ENCODE measurements at places on chromosomes 3 and 15.

GRCh38 chr3:95210878-95211277 is 1148.0 kb downstream of the NSUN3 start:
- DNase-seq, result no peak

DNA sequence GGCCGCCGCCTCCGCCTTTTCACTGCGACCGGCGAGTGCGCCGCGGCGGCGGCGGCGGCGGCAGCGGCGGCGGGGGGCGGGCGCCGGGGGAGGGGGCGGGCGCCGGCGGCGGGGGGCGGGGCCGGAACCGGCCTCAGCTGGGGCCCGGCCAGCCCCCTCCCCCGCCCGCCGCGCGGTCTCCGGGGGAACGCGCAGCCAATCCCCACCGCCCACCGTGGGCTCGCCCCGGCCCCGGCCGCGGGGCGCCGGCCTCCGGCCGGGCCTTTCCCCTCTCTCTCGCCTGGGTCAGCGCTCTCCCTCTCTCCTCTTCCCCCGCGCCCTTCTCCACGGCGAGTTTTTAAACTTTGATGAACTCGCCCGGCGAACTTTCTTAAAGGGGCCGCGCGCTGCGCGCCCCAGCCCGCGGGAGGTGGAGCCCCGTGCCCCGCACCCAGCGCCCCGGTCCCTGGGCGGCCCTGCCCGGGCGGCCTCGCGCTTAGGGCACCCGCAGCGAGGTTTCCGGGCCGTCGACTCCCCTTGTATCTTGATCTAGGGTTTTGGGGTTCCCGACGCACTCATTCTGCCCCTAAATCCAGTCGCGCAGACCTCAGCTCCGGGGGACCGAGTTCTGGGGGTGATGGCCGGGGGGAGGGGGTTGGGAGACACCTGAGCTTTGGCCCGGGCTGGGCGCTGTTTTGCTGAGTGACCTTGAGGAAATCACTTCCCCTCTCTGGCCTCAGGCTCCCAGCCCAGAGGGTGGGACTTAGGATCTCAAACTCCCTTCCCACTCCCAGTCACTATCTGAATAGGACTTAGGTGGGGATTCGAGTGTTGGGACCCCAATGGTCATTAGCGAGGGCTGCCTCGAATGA is at the start of gene RBPMS2:
TSS of gene RBPMS2 (minus strand) at position 39 of the 851 bp plus-strand sequence. CDS start 270 bp downstream, outside the sequence.
- DNase-seq, result no peak

DNA sequence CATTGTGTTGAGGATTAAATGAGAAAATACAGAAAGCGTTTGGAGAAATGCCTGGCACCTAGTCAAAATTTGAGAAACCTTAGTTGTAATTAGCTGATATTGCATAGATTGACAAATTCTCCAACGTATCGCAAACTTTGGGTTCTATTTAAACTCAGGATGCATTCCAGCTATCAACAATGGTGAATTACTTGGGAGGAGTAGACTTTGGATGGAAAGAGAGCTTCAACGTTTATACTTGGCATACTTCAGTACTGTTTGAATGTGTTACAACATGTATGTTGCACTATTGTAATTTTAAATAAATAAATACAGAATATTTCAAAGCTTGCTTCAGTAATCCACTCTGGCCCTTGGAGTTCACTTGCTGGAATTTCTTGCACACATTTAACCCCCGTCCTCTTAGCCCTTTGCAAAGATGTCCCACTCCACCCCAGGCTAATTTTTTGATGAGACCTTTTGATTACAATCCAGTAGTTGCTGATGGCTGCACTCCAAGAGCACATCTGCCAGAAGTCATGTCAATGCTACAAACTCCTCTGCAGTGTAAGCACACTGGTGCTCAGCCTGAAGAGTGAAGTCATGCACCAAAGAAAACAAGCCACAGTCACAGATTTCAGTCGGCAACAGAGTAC is 4.7 kb upstream of the DIS3L start:
- DNase-seq, result no peak

DNA sequence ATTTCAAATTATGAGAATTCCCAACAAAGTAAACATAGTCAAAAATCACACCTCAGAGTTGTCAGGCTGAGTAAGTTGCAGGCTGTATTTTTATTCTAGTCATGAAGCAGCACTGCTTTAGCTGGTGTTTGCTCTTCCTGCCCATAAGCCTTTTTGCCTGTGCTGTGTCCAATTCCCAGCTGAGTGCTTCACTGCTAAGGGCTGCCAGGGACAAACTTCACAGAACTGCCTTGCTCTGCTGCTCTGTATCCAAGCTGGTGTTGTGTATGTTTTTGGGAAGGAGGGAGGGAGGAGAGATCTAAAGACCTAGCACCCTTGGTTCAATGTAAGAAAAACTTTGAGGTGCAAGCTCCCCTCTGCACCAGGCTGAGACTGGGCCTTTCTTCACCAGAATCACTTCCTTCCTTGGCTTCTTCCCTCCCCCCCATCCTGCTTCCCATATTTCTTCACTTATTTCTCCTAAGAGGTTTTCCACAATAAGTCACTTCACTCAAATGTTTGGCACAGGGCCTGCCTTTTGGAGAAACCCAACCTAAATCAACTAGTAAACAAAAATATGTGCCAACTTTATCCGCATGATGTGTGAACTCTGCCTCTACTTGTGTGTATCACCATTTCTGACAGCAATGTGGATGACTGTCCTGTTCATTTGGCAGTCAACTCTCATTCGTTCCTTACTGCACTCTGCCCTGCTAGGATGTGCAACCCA is 156.1 kb downstream of the TBL1XR1 start:
- no peak for DNase-seq

GRCh38 chr15:68776477-68777270 is 44.0 kb downstream of the ANP32A start:
- no peak for DNase-seq
